Panc1 (cell line): ENCODE measurements at places on chromosomes 6 and 20.

DNA sequence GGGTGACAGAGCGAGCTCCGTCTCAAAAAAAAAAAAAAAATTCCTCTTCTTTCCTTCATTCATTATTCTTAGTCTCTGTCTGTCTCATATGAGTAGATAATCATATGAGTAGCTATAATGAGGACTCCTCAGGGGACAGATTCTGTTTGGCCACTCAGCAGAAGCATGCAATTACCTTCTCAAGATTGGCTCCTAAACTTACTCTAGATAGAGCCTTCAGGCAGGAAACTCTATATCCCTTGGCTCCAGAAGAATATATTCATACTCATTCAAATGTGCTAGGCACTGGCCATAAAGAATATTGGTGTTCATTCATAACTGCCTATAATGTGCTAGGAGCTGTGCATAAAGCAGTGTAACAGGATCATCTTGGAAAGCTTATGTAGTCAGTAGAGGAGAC lies 2.2 kb upstream of the ACAT2 start:
- no peaks in the 10 kb centered on the region for H3K27me3 ChIP-seq
- H3K36me3 ChIP-seq, result peaks cover 20% of the 10 kb centered on the region
- peak overlapping the region; percentile 94 for H3K27ac ChIP-seq
- H3K4me3 ChIP-seq, result no peak overlapping the region
- DNase-seq, result no peak

DNA sequence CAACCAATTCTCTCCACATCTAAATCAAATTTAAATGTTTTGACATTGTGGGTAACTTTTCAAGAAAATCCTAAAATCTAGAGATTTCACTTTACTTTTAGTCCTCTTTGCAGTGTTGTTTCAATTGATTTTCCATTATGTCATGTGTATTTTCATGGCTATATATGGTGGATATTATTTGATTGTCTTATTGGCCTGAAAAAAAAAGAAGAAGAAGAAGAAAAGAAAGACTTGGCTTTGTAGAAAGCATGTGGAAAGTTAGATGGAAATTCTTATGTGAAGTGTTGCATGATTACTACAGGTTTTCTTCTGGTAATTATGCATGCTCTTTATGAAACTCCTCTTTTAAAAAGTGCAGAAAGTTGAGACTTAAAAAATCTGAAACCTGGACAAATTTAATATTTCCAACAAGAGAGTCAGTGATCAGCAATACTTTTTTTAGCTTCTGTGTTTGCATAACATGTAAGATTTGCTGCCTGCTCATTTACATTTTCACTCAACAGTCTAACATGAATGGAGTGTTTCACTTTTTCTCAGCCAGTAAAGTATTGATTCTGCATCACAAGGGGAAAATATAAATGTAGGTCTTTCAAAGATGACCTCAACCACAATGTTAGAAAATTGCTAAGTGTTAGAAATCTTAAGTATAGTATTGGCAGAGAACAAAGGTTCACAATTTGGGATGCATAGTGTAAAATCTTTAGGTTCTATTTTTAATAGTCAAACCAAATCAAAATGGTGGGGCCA lies 438.7 kb downstream of the BCKDHB start:
- H3K27me3 ChIP-seq, result no peaks in the 10 kb centered on the region
- DNase-seq, result no peak
- no peaks in the 10 kb centered on the region for H3K4me1 ChIP-seq
- H3K36me3 ChIP-seq, result no peaks in the 10 kb centered on the region

DNA sequence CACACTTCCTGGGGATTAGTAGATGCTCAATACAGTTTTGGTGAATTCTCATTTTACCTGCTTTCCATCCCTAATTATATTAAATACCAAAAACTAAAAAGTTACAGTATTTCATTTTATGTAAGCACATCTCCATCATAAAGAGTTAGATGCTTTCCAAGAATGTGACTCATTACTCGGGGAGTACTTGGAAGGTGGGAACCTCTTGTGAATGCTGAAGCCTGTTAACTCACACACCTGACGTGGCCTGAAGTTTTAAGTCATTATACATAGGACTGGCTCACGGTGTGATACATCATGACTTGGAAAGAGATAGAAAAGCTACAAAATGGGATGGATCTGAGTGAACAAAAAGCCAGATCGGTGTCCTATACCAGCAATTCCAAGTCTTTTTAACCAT lies 2.2 kb upstream of the OSER1 start:
- H3K4me1 ChIP-seq, result peaks cover 16% of the 10 kb centered on the region
- H3K36me3 ChIP-seq, result peaks cover 7% of the 10 kb centered on the region; the same call in 1 of the 2 replicates
- DNase-seq, result no peak
- no peak overlapping the region for H3K4me3 ChIP-seq

GRCh38 chr20:54601831-54602515 lies 126.6 kb downstream of the DOK5 start:
- no peaks in the 10 kb centered on the region for H3K36me3 ChIP-seq
- no peaks in the 10 kb centered on the region for H3K27me3 ChIP-seq
- no peak for DNase-seq
- H3K4me1 ChIP-seq, result no peaks in the 10 kb centered on the region

DNA sequence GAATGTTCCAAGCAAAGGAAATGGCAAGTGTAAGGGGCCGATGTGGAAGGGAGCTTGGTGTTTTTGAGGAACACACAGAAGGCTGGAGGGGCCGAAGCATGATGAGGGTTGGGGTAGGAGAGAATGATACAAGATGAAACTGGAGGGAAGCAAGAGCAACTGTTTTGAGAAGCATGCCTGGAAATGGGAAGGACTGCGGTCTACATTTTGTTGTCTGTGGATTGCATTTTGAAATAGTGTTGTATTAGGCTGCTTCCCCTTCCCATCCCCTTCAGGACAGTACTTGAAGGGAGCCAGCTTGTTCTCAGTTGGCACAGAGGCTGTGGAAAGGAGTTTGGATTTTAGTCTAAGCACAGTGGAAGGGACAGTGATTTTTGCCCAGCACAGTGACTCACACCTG lies 2.2 kb downstream of the TM9SF4 start:
- no peak overlapping the region for H3K4me3 ChIP-seq
- peaks cover 33% of the 10 kb centered on the region for H3K4me1 ChIP-seq

DNA sequence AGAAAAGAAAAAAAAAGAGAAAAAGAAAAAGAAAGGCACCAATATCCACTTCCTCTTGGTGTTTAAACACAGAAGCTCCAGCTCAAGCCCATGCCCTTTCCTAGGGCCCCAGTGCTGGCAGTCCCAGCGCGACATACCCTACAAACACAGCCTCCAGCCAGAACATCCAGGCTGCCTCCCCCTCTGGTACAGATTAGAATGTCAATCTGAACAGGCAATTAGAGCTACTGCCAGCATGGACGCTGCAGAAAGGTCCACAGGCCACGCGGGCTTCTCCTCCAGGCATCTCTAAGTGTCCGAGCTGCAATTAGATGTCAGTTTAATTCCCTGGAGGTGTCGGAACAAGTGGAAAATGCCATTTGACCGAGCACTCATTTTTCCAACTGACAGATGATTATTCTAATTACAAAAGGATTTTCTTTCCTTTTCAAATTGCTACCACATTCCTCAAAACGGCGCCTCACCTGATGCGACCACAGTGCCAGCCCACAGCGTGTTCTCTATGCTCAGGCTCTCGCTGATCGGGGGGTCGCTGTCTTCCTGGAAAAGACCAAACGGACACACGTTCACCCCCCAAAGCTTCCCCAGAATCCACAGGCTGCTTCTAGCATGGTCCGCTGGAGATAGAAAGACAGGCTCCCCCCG lies 79.5 kb downstream of the ATP9A start:
- no peak overlapping the region for H3K27ac ChIP-seq
- no peaks in the 10 kb centered on the region for H3K4me1 ChIP-seq
- H3K27me3 ChIP-seq, result no peaks in the 10 kb centered on the region
- no peaks in the 10 kb centered on the region for H3K36me3 ChIP-seq
- H3K4me3 ChIP-seq, result no peak overlapping the region

- no peak overlapping the region for H3K4me3 ChIP-seq
- no peaks in the 10 kb centered on the region for H3K36me3 ChIP-seq
- peaks cover 39% of the 10 kb centered on the region for H3K4me1 ChIP-seq
Measured at GRCh38 chr6:157768863-157769551, 54.0 kb upstream of the SNX9 start.

DNA sequence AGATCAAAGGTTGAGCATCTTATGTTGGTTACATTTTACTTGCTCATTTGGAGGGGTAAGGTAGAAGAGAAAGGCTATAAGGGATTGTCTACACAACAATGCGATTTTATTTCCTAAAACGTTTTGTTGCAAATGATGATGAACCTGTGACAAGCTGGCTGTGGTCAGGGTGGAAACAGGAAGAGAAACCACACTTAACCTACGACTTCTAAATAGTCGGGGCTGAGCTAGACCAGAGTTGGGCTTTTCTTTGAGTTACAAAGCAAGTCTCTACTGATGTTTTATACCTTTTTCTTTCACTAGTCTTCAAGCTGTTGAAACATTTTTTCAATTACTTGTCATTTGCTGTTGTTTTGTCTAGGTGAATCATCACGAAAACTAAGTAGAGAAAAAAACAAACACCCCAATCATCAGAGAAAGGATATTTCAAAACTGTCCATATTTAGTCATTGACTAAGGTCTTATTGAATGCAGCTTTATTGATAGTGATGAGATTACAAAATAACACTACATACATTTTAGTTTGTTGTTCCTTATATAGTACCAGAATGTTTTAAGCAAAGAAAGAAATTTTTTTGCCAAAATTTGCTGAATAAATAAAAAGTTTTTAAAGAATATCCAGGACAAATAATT lies 18.0 kb downstream of the KLHL31 start:
- no peaks in the 10 kb centered on the region for H3K36me3 ChIP-seq
- DNase-seq, result peak; percentile 5

DNA sequence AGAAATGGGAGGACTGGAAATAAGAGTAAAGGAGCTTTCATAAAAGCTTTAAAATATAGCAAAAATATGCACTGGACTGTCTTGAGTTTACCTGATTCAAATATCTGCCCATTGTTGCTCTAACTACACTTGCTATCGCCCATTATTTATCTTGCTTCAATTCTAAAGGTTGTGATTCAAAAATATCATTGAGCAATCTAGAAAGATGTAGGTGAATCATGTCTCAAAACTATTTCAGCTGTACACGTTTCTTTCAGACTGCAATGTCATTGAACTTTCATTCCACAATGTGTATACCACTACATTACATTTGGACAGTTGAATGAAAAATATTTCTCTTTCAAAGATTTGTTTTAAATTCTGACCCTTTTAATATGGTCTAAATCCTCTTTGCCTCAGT lies 545.6 kb downstream of the BMP2 start:
- DNase-seq, result no peak
- no peak overlapping the region for H3K4me3 ChIP-seq
- H3K4me1 ChIP-seq, result no peaks in the 10 kb centered on the region
- H3K36me3 ChIP-seq, result no peaks in the 10 kb centered on the region
- no peak overlapping the region for H3K27ac ChIP-seq

DNA sequence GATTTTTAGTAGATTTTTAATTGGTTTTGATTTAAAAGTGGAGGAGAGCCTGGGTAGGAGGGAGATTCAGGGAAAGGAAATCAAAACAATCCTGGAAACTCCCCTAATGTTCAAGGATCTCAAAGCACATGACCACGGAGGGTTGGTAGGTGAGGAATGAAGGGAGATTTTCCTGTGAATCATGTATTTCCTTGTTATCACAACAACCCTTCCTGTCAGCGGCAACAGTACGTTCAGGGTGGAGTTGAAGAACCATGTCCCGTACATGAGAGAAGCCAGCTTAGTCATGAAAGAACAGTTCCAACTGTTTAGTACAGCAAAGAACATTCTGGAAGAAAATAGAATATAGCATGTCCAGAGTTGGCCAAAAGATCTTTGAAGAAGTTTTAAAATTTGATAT lies 79.4 kb upstream of the SCAF8 start:
- no peak overlapping the region for H3K27ac ChIP-seq
- no peak for DNase-seq
- H3K36me3 ChIP-seq, result no peaks in the 10 kb centered on the region
- H3K4me3 ChIP-seq, result no peak overlapping the region
- no peaks in the 10 kb centered on the region for H3K27me3 ChIP-seq
- peaks cover 4% of the 10 kb centered on the region; the same call in 1 of the 2 replicates for H3K4me1 ChIP-seq

- no peaks in the 10 kb centered on the region for H3K36me3 ChIP-seq
- H3K4me1 ChIP-seq, result no peaks in the 10 kb centered on the region
Measured at GRCh38 chr20:63136296-63136695, 79.6 kb downstream of the YTHDF1 start.

- H3K27me3 ChIP-seq, result peaks cover 24% of the 10 kb centered on the region; the same call in 1 of the 2 replicates
- H3K36me3 ChIP-seq, result no peaks in the 10 kb centered on the region
- H3K4me1 ChIP-seq, result no peaks in the 10 kb centered on the region
- no peak overlapping the region for H3K27ac ChIP-seq
- no peak for DNase-seq
- H3K4me3 ChIP-seq, result no peak overlapping the region
Measured at GRCh38 chr6:111222341-111222740, 135.0 kb downstream of the SLC16A10 start.

DNA sequence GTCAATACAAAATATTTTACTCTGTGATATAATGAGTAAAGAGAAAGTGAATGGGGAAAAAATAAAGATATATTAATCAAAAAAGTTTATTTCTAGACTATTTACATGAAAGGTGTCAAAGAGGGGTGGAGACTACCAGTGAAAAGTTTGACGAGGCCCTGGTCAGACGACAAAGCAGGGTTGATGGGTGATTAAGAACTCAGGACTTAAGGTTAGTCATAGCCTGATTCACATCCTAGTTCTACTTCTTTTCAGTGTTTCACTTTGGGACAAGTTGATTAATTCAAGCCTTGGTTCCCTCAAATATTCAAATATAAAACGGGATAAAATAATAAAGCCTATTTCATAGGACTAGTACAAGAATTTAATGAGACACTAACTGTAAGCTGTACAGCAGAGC lies 178.2 kb upstream of the HS3ST5 start:
- no peak for DNase-seq
- H3K27me3 ChIP-seq, result no peaks in the 10 kb centered on the region
- no peak overlapping the region for H3K4me3 ChIP-seq
- H3K27ac ChIP-seq, result no peak overlapping the region
- no peaks in the 10 kb centered on the region for H3K36me3 ChIP-seq

- DNase-seq, result no peak
- H3K27me3 ChIP-seq, result no peaks in the 10 kb centered on the region
- H3K36me3 ChIP-seq, result no peaks in the 10 kb centered on the region
- H3K4me3 ChIP-seq, result no peak overlapping the region
- no peaks in the 10 kb centered on the region for H3K4me1 ChIP-seq
- no peak overlapping the region for H3K27ac ChIP-seq
Measured at GRCh38 chr6:82597201-82597600, 233.6 kb downstream of the TPBG start.

DNA sequence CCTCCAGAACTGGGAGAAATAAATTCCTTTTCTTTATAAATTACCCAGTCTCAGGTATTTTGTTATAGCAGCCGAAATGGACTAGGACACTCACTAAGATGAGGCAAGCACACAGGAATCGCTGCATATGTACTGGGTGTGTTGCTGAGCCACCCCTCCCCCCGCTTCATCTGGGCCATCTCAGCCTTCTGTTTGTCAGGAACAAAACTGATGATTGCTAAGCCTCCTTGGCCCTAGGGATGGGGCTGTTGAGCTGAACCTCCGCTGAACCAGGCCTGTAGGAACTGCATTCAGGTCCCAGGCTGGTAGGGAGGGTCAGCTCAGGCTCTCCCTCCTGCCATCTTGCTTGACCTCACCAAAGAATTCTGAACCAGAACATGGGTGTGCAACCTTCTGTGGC lies 108.6 kb downstream of the MAP3K7 start:
- H3K27me3 ChIP-seq, result no peaks in the 10 kb centered on the region
- H3K36me3 ChIP-seq, result no peaks in the 10 kb centered on the region
- H3K4me3 ChIP-seq, result no peak overlapping the region
- H3K4me1 ChIP-seq, result peaks cover 6% of the 10 kb centered on the region
- DNase-seq, result no peak
- no peak overlapping the region for H3K27ac ChIP-seq
